AG08395 (cell line): ENCODE measurements at places on chromosomes 6 and 20.

DNA sequence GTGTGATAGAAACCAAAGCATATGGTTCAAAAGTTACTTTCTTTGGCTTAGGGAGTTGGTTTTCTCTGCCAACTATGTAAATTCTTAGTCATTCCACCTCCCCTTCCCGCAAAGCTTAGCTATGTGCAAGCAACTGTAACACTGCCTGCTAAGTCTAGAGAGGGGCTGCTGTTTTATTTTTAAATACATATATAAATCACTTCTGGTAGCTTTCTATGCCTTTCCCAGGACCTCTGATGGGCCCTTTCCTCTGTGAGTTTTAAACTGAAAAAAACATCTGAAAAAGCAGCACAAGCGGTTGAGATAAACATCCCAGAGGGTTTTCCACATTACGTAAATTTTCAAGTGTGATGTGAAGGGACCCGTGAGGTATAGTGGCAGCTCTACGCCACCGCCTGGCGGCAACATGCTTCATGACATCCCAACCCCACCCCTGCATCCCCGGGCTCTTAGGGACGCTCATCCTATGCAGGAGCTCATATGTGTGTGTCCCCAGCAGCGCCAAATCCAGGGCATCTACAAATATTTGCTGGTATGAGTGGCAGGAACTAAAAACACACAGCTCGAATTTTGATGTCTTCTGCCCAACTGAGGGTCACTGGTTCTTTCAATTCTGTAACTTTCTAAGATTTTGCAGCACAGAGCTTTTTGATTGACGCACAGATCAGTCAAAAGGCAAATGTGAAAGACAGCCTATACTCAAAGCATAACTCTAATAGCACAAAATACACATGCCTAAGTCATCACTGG is 12.7 kb downstream of the SAYSD1 start:
- DNase-seq = peak; percentile 16

DNA sequence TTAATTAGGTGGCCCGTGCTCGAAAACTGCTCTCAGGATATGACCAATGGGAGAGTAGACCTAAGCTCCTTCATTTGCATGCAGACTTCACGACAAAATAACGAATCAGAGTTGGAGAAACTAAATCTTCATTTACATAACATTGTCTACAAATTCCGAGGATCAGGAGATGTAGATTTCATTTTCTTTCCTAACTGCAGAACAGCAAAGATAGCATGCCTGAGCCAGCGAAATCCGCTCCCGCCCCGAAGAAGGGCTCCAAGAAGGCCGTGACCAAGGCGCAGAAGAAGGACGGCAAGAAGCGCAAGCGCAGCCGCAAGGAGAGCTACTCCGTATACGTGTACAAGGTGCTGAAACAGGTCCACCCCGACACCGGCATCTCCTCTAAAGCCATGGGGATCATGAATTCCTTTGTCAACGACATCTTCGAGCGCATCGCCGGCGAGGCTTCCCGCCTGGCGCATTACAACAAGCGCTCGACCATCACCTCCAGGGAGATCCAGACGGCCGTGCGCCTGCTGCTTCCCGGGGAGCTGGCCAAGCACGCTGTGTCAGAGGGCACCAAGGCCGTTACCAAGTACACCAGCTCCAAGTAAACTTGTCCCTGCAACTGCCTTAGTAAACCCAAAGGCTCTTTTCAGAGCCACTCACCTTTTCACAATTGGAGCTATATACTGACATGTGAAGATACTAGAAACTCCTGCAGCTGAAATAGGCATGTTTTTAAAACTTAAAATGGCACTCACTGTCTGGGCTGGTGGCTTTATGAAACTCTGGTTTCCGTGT is 96.5 kb downstream of the HFE start:
- peak; percentile 79 for DNase-seq

- DNase-seq = no peak
These were observed 32.4 kb downstream of the SLC2A12 start for GRCh38 chr6:134020071-134020470.

DNA sequence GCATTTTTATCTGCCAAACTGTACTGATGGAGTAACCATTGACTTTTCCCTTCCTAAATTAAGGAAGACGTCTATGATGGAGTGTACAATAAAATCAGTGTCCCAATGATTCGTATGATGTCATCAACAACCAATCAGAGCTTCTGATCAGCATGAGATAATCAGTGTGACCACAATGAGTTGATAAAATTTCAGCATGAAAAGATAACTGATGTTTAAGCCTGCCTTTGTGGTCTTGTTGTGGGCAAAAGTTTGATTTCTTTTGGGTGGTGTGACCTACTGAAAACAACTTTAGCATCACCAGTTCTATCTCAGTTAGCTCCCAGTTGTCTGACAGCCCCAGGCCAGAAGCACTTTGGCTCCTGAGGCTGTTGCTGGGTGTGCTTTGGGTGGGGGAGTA is 3.3 kb downstream of the PCIF1 start:
- no peak for DNase-seq

- no peak for DNase-seq
These were observed 200.5 kb upstream of the MCHR2 start for GRCh38 chr6:100194535-100194934.

DNA sequence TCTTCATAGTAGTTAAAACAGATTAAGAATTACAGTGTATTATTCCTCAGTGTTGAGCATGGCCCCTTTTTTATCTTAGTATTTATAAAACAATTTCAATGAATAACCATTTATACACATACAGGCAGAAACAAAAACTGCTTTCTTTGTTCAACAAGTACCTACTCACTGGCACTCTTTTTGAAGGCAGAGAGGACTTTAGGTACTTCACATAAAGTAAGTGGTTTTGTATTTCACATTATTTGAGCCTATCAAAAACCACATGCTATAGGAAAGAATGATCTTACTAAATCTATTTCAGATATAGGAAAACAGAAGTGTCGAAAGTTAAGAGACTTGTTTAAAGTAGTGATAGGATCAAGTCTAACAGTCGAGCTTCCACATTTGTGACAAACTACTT is 73.8 kb downstream of the PRKN start:
- no peak for DNase-seq

- no peak for DNase-seq
These were observed 73.5 kb downstream of the EYS start for GRCh38 chr6:65633501-65633900.

- DNase-seq = no peak
These were observed 11.3 kb downstream of the IL17F start for GRCh38 chr6:52233005-52233404.

GRCh38 chr6:4797587-4797986 is 21.4 kb downstream of the CDYL start:
- DNase-seq = no peak

- peak; percentile 64 for DNase-seq
These were observed 23.0 kb upstream of the NFATC2 start for GRCh38 chr20:51565298-51566144.

- DNase-seq = peak; percentile 65
These were observed 350.0 kb downstream of the CD83 start for GRCh38 chr6:14467591-14467990.

DNA sequence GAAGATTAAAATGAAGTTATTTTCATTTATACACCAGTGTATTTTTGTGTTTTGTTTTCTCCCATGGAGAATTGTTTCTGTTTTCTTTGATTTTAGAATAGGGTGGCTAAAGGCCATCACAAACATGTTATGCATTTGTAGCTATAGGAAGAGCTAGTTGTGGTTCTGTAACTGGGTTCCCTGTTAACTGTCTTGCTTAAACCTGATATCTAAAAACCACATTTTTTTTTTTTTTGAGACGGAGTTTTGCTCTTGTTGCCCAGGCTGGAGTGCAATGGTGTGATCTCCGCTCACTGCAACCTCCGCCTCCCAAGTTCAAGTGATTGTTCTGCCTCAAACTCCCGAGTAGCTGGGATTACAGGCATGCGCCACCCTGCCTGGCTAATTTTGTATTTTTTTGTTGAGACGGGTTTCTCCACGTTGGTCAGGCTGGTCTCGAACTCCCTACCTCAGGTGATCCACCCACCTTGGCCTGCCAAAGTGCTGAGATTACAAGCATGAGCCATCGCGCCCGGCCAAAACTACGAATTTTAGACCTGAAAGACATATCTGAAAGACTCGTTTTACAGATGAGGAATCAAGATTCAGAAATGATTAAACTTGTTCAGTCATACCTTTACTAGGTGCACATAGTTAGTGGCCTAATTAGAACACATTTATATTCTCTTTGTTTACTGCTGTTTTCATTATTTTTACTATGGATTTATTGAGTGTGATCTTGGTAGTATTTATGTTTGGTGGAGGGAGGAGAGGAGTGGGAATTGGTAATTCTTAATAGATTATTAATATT is 18.0 kb downstream of the SCAF8 start:
- no peak for DNase-seq

DNA sequence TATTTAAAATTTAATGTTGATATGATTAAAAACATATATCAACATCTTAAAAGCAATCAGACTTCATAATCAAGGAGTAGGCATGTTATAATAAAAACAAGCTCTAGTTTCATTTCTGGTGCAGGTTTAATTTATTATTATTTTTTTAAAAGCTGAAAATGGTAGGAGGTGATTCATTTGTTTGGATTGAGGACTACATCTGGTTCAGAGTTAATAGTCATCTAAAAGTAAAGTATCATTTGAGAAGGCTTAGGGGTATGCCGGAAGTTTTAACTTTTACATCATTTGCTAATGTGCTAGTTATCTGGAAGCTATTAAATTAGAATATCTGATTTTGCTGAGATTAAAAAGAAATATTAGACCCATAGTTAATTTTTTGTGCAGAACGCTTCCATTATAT is 169.5 kb upstream of the LAMA2 start:
- peak; percentile 48 for DNase-seq

DNA sequence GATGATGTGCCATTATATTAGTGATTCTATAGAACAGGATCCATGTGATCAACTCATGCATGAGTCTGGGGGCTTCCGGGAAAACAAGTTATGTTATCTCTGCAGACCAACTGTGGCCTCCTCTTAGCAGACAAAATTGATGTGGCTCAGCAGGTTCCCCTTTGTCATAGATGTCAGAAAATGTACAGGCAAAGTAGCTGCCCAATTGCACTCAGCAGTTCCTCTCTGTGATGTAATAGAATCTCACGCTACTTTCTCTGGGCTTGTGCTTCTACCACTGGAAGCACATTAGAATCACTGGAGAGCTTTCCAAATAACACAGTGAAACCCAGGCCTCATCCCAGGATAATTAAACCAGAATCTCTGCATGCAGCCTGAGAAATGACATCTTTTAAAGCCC is 253.1 kb downstream of the SLC24A3 start:
- no peak for DNase-seq

DNA sequence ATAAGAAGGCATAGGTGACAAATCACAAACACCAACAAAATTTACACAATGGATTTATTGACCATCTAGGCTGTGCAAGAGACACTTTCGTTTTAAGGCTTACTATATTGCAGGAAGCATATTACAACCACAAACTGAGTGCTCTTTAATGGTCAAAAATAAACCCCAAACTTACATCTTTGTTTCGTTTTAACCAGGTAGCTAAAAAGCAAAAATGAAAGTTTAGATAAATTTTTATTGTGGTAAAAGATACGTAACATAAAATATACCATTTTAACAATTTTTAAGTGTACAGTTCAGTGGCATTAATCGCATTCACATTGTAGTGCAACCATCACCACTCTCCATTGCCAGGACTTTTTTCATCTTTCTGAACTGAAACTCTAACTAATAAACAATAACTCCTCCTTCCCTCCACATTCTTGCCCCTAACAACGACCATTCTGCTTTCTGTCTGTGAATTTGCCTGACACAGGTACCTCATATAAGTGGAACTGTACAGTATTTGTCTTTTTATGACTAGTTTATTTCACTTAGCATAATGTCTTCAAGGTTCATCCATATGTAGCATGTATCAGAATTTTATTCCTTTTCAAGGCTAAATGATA is 32.3 kb upstream of the DUSP22 start:
- DNase-seq = no peak

DNA sequence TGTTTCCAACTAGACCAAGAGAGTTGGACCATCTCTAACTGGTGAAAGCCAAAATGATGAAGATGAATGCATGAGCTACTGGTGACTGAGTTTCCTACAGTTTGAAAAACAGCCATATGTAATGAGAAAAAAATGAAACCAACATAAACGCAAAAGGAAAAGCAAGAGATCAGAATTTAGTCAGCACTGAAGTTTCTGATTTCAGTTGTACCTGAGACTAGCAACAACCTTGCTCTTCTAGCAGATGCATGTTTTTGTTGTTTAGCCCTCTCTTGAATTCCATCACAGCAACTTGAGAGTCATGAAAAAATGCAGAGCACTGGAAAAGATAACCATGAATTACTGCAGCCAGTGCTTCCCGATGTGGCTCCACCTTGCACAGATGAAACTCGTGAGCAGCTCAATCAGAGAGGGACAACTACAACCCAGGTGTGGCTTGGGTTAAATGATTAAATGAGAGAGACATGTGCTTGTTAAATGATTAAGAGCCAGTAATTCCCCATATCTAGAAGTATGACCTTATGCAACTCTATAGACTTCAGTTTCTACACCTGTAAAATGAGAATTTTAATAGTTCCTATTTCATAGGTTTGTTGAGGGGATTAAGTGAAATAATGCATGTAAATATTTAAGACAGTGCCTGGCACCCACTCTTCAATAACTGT is 104.8 kb downstream of the ELOVL4 start:
- DNase-seq = no peak

DNA sequence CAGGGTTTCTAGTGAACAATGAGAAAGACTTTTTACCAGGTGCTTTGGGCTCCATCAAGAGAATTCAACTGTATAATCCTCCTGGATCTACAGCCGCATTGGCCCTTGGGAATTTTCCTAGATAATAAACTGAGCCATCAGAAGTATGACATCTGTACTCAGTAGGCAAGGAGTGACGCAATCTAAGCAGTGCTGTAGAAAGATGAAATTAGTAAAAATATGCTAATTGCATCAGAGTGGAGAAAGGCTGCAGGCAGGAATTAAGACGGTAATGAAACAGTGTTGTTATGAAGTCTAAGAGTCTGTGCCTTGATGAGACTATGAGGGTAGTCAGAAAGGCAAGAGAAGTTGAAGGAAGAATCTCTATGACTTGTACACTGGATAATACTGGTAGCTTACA is 507.9 kb upstream of the SOX4 start:
- no peak for DNase-seq

DNA sequence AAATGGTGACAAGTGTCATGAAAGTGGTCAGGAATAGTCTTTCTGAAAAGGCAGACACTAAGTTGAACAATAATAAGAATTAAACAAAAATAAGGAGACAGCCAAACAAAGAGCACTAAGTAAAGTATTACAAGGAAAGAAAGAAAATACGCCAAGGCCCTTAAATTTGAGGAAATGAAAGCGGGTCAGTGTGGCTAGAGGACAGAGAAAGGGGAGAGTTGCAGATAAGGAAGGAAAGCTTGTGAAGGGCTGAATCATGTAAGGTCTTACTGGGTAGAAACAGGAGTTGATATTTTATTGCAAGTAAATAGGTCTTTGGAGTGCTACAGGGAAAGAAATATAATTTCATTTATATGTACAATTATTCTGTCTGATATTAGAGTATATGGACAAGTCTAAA is 732.1 kb downstream of the EPHA7 start:
- DNase-seq = no peak

- DNase-seq = no peak
These were observed 28.7 kb downstream of the TMEM242 start for GRCh38 chr6:157294654-157295053.

DNA sequence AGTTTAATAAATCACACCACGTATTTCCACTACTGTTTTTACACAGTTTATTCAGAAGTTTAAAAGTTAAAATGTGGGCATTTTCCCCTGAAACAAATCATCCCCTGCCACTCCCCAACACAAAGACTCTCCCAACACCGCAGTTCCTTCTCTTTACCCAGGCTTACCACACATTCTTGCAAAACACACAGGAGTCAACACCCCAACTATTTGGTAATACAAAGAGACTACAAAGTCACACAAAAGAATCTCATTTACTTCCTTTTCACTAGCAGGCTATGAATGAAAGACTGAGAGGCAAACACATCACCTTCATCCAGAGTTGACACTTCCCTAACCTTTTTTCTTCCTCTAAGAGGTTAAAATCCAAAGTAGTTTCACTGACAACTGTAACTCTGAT is 51.1 kb downstream of the KCTD20 start:
- no peak for DNase-seq
